ENCODE measurements at places on chromosomes 6 and 20. TPM values are rescaled to one million over a fixed set of nuclear protein-coding genes. Genes with fewer than 3 reads are reported as not detected.

Gene DEFB110
- total RNA-seq: not detected

- no peak for DNase-seq
Measured at GRCh38 chr6:87832025-87832825, 130.2 kb upstream of the AKIRIN2 start.

GRCh38 chr6:118203545-118203944 lies 296.5 kb downstream of the SLC35F1 start:
- no peak for DNase-seq

- no peak for DNase-seq
Measured at GRCh38 chr20:21528870-21529269, 15.0 kb upstream of the NKX2-2 start.

- DNase-seq: no peak
Measured at GRCh38 chr6:41894366-41895299, 542 bp downstream of the USP49 start.

- DNase-seq: peak; percentile 99
Measured at GRCh38 chr6:31665501-31666336, at the start of gene CSNK2B. Gene CSNK2B, plus strand, starts transcription at chr6:31666080. Its CDS starts 752 bp downstream, at chr6:31666832.

DNA sequence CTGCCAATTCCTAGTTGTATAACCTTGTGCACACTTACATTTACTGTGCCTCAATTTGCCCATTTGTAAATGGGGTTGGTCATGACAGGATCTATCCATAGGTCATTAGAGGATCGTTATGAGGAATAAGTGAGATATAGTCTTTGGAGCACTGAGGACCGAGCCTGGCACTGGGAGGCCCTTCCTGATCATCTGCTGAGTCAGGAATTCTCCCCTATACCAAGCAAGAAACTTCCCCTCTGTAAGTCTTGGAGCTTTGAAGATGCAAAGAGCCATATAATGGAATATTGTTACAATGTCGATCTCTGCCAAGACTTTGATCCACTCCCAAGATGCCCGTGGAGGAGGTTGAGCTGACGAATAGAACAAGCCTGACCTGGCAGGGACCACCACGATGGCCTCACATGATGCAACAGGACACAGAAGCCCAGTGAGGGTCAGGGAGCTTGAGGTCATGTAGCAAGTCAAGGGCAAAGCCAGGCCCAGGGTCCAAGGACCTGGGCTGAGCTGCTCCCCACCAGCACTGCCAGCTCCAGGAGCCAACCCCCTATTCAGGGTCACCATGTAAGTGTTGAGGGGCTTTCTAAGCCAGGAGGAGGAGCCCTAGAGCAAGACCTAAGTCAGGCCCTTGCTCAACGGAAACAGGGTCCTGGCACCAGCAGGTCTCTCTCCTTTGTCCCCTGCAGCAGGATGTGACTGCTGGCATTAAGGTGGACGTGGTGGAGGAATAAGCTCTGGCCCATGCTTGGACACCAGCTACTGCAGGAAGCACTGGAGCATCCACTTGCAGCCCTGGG lies 16.7 kb downstream of the PDRG1 start:
- no peak for DNase-seq

GRCh38 chr6:157047951-157048350 lies 270.8 kb downstream of the ARID1B start:
- DNase-seq: no peak

DNA sequence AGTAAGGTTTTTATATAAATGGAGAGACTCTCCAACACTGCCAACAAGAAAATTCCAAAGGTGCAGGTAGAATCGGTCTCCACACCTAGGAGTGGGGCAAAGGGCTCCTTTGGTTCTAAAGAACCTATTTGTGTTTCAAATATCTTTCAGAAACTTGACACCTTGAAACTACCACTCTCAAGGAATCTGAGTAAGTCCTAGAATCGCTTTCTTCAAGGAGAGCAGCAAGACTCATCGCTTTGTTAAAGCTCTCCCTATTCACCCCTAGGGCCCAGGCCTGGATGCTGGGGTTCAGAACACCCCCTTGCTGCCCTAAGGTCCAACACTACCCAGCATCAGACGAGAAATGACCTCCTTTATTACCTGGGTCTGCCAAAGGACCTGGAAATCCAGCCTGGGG lies 2.0 kb downstream of the CLIC5 start:
- DNase-seq: no peak

GRCh38 chr6:27295301-27296079 lies 16.6 kb downstream of the POM121L2 start:
- DNase-seq: no peak

GRCh38 chr20:24102749-24103333 lies 114.3 kb upstream of the GGTLC1 start:
- no peak for DNase-seq

DNA sequence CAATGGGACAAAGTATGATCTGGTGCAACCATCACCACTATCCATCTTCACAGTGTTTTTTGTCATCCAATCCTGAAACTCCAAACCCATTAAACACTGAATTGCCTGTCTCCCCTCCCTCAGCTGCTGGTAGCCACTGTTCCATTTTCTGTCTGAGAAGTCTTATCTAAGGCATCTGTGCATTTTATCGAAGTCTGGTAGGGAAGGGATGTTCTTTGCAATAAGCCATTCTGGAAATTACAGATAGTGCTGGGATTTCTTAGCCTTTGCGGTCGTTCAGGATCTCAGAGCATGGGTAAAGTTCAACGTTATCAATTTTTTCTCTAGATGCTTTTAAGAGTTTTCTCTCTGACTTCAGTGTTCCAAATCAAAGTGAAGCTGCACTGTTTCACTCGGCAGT lies 24.1 kb downstream of the KIF25 start:
- DNase-seq: no peak
